Heart right ventricle (tissue), 16 donors: ENCODE measurements at places on chromosomes 1 and 21.

GRCh38 chr1:77614037-77614436, 68.4 kb downstream of the ZZZ3 start:
- DNase-seq = no peak
- no peak overlapping the region for H3K4me3 ChIP-seq
- no peak overlapping the region for H3K27ac ChIP-seq
- H3K27me3 ChIP-seq = no peaks in the 10 kb centered on the region
- no peaks in the 10 kb centered on the region for H3K4me1 ChIP-seq
- H3K36me3 ChIP-seq = peaks cover 16% of the 10 kb centered on the region

DNA sequence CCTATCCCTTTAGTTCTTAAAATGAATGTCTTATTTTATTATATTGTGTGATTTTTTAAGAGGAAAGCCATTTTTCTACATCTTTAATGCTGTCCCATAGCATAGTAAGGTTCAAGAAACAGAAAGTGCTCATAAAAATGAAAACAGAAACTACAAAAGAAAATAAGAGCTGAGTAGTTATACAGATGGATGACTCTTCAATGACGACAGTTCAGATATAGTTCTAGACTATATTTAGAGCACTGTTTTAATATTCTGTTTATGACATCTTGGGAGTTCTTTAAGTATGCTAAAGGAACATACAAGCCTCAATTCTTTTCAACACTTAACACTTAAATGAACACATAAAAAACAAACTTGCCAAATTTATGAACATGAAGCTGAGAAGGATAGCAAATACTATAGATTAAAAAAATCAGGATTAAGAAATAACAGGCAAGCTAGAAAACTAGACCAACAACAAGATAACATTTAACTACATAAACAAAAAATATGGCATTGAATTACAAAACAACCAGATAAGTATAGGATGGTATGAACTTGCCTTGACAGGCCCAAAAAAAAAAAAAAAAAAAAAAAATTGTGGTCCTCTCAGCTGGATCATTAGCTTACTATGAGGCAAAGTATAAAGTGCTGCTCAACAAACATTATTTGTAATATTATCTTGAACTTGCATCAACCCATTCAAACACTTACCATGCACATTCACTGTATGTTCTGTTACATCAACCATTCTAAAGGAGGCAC, 87.9 kb downstream of the ZZZ3 start:
- no peak for DNase-seq
- H3K27me3 ChIP-seq = no peaks in the 10 kb centered on the region
- peaks cover 7% of the 10 kb centered on the region for H3K4me1 ChIP-seq
- H3K27ac ChIP-seq = no peak overlapping the region
- no peak overlapping the region for H3K4me3 ChIP-seq
- H3K36me3 ChIP-seq = peaks cover 13% of the 10 kb centered on the region

GRCh38 chr1:41362357-41362721, 1.1 kb downstream of the FOXO6 start:
- H3K27me3 ChIP-seq = peaks cover 34% of the 10 kb centered on the region
- peak overlapping the region; percentile 82 for H3K4me3 ChIP-seq
- peaks cover 30% of the 10 kb centered on the region for H3K4me1 ChIP-seq
- H3K27ac ChIP-seq = no peak overlapping the region
- DNase-seq = no peak
- no peaks in the 10 kb centered on the region for H3K36me3 ChIP-seq

GRCh38 chr21:45418301-45419071, 13.5 kb downstream of the COL18A1 start:
- peaks cover 38% of the 10 kb centered on the region for H3K4me1 ChIP-seq
- H3K27me3 ChIP-seq = no peaks in the 10 kb centered on the region
- no peak overlapping the region for H3K4me3 ChIP-seq

- H3K4me3 ChIP-seq = no peak overlapping the region
- no peaks in the 10 kb centered on the region for H3K27me3 ChIP-seq
- H3K27ac ChIP-seq = no peak overlapping the region
- no peak for DNase-seq
- H3K36me3 ChIP-seq = no peaks in the 10 kb centered on the region
These were observed 90.6 kb upstream of the KCTD3 start for GRCh38 chr1:215476541-215476940.

DNA sequence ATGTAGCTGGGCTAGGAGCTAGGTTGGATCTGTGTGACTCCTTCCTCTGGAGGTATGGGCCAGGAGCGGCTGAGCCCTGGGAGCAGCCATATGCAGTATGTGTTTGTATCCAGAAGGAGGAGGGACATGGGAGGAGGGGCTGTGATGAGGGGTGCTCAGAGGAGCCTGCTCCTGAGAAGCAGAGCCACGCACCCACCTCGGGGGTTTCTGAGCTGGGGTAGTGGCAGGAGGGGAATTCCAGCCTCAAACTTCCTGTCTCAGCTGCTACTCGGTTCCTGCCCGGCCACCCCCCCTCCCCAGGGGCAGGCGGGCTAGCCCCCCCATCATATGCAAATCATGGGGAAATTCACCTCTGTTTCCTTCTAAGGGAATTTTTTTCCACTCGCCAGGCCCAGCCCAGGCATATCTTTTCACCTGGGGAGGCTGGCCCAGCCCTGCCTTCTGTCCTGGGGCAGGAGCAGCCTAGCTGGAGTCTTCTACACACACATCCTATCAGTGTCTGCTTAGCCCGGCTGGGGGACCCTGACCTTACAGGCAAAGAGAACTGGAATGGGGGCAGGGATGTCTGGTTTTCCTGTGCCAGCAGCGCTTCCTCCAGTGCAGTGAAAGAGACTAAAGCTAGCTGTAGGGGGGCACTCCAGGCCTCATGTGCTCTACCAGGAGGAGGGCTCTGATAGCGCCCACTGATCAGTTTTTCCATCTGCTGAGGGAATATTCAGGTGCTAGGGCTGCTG, 3.0 kb downstream of the ZC3H12A start:
- H3K36me3 ChIP-seq = peaks cover 14% of the 10 kb centered on the region
- no peaks in the 10 kb centered on the region for H3K27me3 ChIP-seq
- DNase-seq = no peak
- peak overlapping the region; percentile 93 for H3K27ac ChIP-seq
- peak overlapping the region; percentile 74 for H3K4me3 ChIP-seq
- H3K4me1 ChIP-seq = peaks cover 74% of the 10 kb centered on the region

GRCh38 chr1:215637041-215637573, 70.0 kb downstream of the KCTD3 start:
- no peak for DNase-seq
- H3K27ac ChIP-seq = no peak overlapping the region
- H3K36me3 ChIP-seq = no peaks in the 10 kb centered on the region
- no peaks in the 10 kb centered on the region for H3K27me3 ChIP-seq

DNA sequence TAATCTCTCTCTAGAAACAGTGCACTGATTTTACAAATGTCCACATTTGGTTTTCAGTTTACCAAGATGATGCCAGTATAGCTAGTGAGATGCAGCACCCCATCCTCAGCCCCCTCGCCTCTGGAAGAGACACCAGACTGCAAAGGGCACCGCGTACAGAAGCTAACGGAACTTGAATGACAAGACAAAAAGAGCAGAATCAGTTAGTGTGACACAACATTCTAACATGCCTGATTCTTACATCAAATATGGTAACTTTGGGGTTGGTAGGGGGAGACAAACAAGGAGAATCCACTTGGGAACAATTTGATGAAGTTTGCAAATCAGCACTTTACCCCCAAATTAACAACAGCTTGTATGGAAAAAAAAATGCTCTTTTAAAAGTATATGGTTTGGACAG, 4.1 kb upstream of the MAGOH start:
- H3K27ac ChIP-seq = no peak overlapping the region
- no peaks in the 10 kb centered on the region for H3K36me3 ChIP-seq
- no peak overlapping the region for H3K4me3 ChIP-seq

- no peak for DNase-seq
- no peak overlapping the region for H3K4me3 ChIP-seq
- H3K4me1 ChIP-seq = peaks cover 31% of the 10 kb centered on the region
- H3K27me3 ChIP-seq = no peaks in the 10 kb centered on the region
- H3K27ac ChIP-seq = no peak overlapping the region
- peaks cover 11% of the 10 kb centered on the region for H3K36me3 ChIP-seq
These were observed 11.4 kb downstream of the SMYD2 start for GRCh38 chr1:214292322-214292721.

DNA sequence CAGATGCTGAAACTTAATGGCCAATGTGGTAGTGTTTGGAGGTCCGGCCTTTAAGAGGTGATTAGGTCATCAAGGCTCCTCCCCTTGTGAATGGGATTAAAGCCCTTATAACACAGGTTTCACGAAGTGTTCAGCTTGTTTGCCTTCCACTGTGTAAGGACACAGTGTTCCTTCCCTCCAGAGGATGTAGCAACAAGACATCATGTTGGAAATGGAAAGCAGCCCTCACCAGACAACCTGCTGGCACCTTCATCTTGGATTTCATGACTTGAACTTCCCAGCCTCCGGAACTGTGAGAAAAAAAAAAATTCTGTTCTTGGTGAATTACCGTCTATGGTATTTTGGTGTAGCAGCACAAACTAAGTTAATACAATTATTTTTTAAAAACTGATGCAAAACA, 613.8 kb downstream of the KIF26B start:
- H3K27me3 ChIP-seq = no peaks in the 10 kb centered on the region
- H3K4me1 ChIP-seq = no peaks in the 10 kb centered on the region
- no peak overlapping the region for H3K4me3 ChIP-seq
- H3K36me3 ChIP-seq = no peaks in the 10 kb centered on the region
